IMR-90 (cell line): ENCODE measurements at places on chromosomes 6 and 20. TPM values are rescaled to one million over a fixed set of nuclear protein-coding genes. Genes with fewer than 3 reads are reported as not detected.
A peak's percentile ranks its signal among the peaks of the same experiment; 100 is the strongest.

DNA sequence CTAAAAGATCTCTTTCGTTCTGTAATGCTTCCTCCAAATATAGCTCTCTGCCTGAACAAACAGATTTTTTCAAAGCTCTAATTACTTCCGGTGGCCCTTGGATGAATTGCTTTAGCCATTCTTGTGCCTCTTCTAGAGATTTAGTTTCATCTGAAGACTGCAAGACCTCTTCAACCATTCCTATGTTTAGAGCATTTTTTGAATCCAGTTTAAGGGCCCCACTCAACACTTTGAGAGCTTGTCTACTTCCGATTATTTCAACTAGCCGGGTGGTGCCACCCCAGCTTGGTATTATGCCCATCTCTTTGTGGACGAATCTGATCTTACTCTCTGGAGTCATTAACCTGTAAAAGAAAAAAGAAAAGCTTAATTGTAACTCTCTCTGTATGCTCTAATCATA, 23.3 kb downstream of the RNF146 start:
- peaks cover 17% of the 10 kb centered on the region for H3K36me3 ChIP-seq
- no peak overlapping the region for H3K27ac ChIP-seq
- no peaks in the 10 kb centered on the region; the same call in 1 of the 2 replicates for H3K4me1 ChIP-seq
- DNase-seq, result no peak

GRCh38 chr20:24616258-24617079, 147.0 kb downstream of the SYNDIG1 start:
- H3K27me3 ChIP-seq, result peaks cover 30% of the 10 kb centered on the region
- no peak overlapping the region for H3K4me3 ChIP-seq
- no peaks in the 10 kb centered on the region for H3K4me1 ChIP-seq
- H3K27ac ChIP-seq, result no peak overlapping the region

GRCh38 chr6:87396595-87397392, 11.0 kb upstream of the CFAP206 start:
- no peaks in the 10 kb centered on the region for H3K4me1 ChIP-seq
- no peak overlapping the region for H3K27ac ChIP-seq
- H3K36me3 ChIP-seq, result no peaks in the 10 kb centered on the region

- H3K4me3 ChIP-seq, result no peak overlapping the region
- peak overlapping the region; percentile 36; the same call in 1 of the 2 replicates for H3K27ac ChIP-seq
- no peaks in the 10 kb centered on the region for H3K27me3 ChIP-seq
Observed at GRCh38 chr6:45625191-45625664, 247.5 kb upstream of the SUPT3H start.

DNA sequence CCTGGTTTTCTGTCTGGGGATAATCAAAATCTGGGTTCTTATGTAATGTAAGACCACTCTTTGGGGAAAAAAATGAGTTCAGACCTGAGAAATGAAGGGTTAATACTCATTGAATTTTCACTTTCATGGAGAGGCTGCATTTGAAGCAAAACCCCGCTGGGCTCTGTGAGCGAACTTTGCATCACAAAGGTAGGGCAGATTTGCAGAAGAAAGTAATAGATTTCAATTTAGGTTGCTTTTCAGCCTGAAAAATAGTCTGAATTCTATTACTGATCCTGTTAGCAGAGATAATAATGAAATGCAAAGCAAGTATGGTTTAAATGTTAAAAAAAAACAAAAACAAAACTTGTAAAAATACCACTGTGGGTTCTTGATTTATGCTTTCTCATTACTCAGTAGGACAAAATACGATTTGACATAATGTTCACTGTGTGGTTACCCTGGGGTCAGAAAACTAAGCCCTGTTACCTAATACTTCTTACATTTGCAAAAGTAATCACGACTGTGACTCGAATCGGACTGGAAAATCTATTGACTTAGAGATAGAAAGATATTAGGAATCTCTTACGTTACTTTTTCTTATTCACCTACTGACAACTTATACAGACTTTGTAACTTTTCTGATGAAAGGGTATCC, 72.2 kb downstream of the UST start:
- H3K36me3 ChIP-seq, result no peaks in the 10 kb centered on the region
- DNase-seq, result no peak
- H3K27me3 ChIP-seq, result no peaks in the 10 kb centered on the region
- no peak overlapping the region for H3K4me3 ChIP-seq

- no peaks in the 10 kb centered on the region for H3K27me3 ChIP-seq
- no peaks in the 10 kb centered on the region for H3K36me3 ChIP-seq
- H3K27ac ChIP-seq, result no peak overlapping the region
- DNase-seq, result no peak
- H3K4me3 ChIP-seq, result no peak overlapping the region
Observed at GRCh38 chr6:153373869-153374268, 242.8 kb upstream of the RGS17 start.

FAM210B gene
- total RNA-seq, result 45.0 and 48.9 TPM in 2 replicates

PLCB4 gene
- 24.0 and 28.3 TPM in 2 replicates for total RNA-seq

SPATS1 gene
- total RNA-seq, result not detected in 2 replicates

SEL1L2 gene
- not detected in 2 replicates for total RNA-seq

DCBLD1 gene
- total RNA-seq, result 27.8 and 30.0 TPM in 2 replicates

HLA-DMB gene
- 0.18 and 0.28 TPM in 2 replicates for total RNA-seq

KCNK15 gene
- total RNA-seq, result not detected in 2 replicates
